ENCODE measurements at places on chromosomes 2 and 18.

DNA sequence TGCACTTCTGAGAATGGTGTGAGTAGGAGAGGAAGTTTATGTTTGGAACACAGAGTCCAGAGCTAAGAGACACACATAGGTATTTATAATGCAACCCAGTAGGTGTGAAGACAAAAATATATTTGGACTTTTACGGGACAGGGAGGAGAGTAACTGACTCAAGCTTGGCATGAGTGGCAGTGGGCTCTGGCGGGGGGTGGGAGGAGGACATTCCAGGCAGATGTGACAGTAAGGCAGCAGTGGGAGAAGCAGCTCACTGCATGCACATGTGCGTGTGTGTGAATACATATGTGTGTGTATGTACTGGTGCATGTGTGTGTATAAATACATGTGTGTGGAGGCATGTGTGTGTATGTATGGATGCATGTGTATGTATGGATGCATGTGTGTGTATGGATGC lies 51.4 kb downstream of the DCDC2C start:
- DNase-seq, result no peak

DNA sequence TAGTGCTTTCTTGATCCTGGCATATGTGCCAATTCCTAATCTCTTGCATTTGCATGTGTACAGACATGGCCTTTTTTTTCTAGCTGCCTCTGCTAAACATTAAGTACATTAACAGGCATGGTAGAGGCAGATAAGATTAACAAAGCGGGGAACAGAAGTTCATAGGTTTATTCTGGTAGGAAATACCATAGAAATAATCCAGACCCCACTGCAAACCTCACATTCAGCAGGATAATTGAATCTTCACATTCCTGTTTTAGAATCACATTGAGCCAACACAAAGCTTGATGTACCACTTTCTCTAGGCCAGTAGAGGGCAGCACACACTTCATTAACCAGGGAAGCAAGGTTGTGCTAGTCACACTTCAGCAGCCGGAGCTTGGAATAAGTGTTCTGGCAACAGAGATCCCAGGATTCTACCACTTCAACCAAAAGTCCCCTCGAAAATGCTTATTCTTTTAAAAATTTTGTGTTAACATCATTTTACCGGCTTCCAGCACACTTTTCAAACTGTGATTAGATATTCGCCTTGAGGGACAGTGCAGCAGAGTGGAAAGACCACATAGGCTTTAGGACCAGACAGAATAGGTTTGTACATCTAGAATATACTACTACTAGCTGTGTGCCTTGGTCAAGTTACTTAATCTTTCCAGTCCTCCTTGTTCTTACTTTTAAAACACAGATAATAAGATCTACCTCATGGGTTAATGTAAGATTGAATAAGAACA lies 420.2 kb upstream of the CHST9 start:
- no peak for DNase-seq

DNA sequence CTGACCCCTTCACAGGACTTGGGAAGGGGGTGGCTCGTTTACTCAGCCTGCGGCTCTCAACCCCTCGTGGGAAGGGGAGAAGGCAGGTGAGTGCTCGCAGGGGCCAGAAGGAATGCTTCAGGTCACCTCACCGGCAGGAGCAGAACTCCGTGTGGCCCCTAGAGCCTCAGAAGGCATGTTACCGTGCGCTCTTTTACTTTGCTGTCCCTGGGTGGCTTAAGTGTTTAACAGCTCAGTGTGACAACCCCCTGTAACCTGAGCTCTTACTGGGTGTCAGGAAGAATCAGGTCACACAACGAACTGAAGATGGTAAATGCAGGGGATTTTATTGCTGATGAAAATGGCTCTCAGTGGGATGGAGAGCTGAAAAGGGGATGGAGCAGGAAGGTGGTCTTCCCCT lies 1235.4 kb downstream of the LRP1B start:
- no peak for DNase-seq

- no peak for DNase-seq
Measured at GRCh38 chr2:196849895-196850294, 40.7 kb upstream of the C2orf66 start.

DNA sequence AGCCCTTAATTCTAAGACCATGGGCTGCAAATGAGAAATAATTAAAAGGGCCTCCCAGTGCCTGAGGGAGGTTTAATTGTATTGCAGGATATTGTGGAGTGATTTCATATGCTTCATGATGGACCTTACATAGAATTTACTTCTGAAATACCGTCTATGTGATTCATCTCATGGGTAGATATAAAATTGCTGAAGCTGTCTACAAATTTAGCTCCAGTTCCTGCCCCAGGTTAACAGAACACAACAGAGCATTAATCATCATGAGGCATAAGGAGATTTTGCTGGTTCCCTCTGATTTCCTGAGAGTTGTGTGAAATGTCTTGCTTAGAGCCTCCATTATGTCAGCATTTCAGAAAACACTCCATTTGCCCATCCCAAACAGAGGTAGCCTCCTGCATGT lies 770 bp downstream of the UPP2 start:
- no peak for DNase-seq

DNA sequence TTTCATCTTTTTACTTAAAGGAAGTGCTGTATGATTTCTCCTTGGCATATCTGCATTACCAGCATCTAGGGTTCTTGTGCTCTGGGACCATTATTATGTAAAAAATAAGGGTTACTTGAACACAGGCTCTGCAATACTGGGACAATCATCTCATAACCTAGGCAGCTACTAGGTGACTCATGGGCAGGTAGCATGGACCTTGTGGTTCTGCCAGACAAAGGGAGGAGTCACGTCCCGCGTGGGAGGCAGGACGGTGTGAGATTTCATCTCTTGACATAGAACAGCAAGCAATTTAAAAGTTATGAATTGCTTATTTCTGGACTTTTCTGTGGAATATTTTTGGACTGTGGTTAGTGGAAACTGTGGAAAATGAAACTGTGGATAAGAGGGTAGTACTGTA lies 34.1 kb downstream of the ASAP2 start:
- DNase-seq, result no peak

DNA sequence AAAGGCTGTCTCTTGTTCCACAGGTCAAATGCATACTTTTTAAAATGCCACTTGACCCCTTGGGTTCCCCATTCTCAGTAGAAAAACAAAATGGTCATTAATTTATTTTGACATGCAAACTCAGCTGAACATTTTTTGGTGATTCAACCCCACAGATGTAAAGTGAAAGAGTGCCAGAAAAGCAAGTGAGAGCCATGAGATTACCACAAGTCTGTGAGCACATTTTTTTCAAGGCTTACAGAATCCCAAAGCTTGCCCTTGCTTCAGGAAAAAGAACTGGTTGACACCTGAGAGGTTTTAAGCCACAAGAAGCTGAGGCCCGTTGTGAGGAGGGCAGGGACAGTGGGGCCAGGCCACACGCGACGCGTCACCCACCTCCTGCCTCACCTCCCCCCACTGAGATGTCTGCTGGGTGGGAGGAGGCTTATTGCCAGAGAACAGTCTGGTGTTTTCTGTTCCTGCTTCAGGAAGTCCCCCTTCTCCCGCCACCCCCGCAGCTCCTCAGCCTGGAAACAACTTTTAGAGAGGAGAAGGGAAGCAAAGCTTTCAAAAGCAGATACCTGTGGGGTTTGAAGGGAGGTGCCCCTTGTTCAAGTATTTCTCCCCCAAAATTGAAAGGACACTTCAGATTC lies 70.4 kb upstream of the CYP1B1 start:
- no peak for DNase-seq

- no peak for DNase-seq
Measured at GRCh38 chr2:219386532-219387280, 1.0 kb downstream of the DNPEP start.

GRCh38 chr2:231795525-231796327 lies 9.5 kb downstream of the COPS7B start:
- DNase-seq, result no peak

GRCh38 chr2:70931376-70932000 lies 4.2 kb upstream of the ATP6V1B1 start:
- no peak for DNase-seq

DNA sequence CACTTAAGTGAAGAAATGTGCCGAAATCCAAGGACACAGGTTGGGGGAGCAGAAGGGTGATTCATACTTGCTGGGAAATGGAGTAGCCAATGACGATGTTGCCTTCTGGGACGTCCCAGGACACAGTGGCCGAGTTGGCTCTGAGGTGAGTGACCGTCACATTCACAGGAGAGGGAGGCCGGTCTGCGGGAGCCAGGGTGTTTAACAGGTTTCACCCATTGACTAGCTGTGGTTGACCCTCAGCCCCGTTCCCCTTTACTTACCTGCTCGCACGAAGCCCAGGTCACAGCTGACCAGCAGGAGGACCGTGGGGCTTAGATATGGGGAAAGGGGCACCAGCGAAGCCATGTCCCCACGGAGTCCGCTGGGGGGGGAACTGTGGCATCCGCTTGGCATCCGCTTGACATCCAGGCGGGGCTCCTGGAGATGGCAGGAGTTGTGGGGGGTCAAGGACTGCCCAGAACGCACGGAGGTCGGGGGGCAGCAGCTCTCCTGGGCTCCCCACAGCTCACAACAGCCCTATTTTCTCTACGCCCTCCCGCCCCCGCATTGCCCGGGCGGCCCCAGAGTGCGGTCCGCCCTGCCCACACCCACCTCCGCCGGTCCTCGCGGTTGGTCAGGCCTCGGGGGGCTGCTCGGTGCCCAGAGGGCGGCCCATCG lies 586 bp downstream of the FNDC4 start:
- no peak for DNase-seq

DNA sequence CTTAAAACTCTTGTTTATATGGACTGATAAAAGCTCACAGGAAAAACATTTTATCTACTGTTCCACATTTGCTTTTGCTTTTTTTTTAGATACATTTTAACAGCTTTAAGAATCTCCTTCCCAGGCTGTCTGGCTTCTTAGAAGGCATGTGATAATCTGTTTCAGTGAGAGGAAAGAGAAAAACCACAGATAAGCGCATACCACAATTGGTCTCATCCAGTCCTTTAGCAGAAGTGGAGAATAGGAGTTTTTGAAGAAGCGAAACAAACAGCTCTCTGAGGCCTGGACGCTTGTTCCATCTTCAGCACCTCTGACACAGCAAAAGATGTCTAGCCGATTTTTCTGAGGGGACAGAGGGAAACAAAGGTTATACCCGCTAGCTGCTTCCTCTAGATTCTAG lies 37.6 kb downstream of the RMC1 start:
- no peak for DNase-seq

GRCh38 chr18:51135364-51135763 lies 62.1 kb downstream of the MEX3C start:
- no peak for DNase-seq

GRCh38 chr2:45988879-45989278 lies 308.3 kb upstream of the EPAS1 start:
- no peak for DNase-seq

DNA sequence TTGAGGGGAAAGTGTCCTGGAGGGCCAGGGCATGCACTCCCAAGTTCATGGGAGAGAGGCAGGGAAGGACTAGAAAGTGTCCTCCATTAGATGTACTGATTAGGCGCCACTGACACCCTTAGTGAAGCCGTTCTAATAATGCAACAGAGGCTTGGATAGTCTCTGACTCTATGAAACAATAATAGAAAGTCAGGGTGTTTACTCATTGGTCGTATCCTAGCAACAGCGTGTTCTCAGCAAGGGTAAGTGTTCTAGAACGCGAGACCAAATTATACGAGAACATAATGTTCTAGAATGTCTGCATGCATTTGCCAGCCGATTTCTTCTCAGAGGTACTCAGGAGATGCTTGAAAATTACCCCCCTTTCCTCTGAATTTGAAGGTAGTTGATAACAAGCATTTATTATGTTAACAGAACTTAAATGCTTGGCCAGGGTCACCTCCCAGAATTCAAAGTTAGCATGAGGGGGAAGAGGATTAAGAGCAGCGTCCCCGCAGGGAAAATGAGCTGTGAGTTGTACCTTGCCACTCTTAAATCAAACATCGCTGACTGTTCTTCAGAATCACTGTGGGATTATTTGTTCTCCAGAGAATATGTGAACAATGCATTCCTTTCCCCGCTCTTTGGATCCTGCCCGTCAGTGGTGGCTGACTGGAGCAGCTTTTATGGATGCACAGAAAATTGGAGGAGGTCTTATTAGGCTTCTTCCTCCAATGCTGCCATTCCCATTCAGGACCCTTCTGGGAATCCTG lies 33.7 kb upstream of the PDIA6 start:
- DNase-seq, result no peak

- DNase-seq, result no peak
Measured at GRCh38 chr18:9364242-9364641, 29.7 kb downstream of the TWSG1 start.

DNA sequence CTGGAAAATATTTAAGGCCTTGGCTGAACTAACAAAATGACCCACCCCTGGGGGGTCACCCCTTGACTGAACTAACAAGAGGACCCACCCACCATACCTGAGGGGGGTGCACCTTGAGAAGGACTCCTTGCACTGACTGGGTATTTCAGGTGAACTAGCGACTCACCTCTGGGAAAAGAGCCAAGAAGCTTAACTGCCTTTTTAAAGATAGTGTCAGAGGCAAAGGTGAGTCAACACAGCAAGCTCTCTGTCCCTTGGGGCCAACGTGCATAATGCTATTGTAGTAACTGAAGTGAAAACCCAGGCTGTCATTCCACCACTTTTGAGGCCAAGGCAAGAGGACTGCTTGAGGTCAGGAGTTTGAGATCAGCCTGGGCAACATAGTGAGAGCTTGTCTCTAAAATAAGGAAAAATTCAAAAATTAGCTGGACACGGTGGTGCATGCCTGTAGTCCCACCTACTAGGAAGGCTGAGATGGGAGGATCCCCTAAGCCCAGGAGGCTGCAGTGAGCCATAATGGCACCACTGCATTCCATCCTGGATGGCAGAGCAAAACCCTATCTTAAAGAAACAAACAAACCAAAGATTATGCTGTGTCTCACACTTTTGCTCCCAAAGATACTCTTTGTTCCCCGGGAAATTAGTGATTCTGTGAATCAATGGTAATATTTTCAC lies 36.4 kb upstream of the ZCCHC2 start:
- no peak for DNase-seq

- DNase-seq, result no peak
Measured at GRCh38 chr18:55269622-55270021, 310.4 kb upstream of the CCDC68 start.

DNA sequence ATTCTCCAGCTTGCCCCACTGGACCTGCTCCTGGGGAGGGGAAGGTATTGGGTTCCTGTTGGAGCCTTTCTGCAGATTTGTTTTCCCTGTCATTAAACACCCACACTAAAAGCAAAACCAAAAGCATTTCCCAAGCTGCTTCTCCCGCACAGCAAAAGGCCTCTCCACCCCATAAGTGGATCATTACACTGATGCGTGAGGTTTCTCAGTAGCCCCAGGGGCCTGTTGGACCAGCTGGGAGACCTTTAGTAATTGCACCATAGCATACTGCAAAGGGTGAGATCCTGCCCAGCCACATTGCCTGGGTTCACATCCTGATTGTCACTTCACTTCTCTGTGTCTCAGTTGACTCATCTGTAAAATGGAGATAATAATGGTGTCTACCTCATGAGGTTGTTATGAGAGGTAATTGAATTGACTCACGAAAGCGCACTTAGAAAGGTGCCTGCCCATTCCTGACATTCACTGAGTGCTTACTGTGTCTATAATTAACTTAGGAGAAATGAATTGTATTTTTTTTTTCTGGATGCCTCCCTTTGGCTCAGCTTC lies 43.9 kb downstream of the TOGARAM2 start:
- DNase-seq, result no peak

All from activated T-helper 1 cell treated with Interleukin-2 at 50 U/mL for 16 hours (primary cell).